ENCODE measurements at places on chromosomes 11 and 22.
A peak's percentile ranks its signal among the peaks of the same experiment; 100 is the strongest.

DNA sequence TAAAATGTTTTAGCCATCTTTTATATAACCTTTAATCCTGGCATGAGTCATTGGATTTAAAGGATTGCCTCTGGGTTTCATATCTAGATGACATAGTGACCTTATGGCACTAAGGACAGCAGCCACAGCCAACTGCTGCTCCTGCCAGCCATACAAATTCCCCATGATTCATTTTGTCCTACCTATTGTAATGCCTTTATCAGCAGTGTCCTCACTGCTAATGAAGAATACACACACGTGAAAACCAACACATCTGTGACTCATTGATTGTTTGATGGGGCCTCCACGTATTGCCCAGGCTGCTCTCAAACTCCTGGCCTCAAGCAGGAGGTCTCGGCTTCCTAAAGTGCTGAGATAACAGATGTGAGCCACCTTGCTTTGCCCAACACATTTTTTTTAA, 1.8 kb downstream of the LDHAL6A start:
- DNase-seq: no peak

DNA sequence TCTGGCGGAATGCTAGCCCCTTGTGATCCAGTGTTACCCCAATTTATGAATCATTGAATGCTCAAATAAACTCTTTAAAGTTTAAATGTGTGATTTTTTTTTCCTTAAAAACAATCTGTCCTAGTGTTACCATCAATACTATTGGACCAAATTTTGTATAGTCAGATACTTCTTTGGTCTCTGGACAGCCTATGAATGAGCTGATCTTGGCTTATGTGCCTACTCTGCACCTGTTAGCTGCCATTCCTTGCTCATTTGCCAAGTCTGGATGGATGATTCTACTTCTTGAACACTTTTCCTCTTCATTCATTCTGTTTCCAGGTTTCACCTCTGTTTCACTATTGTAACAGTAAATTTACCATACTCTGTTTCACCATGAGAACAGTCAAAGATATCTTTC, 226.5 kb upstream of the ZBED5 start:
- DNase-seq: no peak

DNA sequence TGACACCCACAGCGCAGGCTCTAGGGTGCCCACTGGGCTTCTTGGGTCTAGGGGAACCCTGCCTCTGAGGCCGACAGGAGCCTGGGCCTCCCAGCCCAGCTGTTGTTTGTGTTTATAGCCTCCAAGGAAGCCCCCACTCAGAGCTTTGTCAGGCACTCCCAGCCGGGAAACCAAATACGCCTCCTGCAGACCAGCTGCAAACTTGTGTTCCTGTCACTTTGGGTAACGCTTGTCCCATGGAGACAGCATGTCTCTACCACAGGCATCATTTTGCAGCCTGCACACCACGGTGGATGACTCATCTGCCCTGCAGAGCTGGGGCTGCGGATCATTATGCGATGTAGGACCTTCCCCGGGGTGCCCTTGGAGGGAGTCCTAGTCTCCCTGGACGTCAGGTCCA, 40.6 kb upstream of the CRYBB3 start:
- DNase-seq: no peak

- DNase-seq: no peak
These were observed 1038.5 kb downstream of the OPCML start for GRCh38 chr11:132493801-132494200.

DNA sequence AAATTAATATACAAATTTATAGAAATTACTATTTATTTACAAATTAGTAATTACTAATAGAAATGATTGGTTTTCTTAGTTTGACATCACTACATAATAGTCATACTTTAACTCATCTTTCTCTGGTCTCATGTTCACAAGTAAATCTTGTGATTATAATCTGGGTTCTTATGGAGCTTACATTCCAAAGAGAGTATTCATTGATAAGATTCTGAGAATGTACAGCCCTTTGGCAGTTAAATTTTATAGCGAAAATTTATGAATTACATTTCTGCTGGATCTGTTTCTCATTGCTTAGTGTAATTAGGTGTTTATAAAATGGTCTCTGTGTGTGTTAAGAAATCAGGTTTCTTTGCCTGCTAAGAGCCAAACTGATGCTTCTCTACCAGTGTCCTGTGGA, 175.2 kb downstream of the TMEM135 start:
- no peak for DNase-seq

- no peak for DNase-seq
These were observed 62.1 kb upstream of the NUP50 start for GRCh38 chr22:45101515-45102227.

- no peak for DNase-seq
These were observed 59.0 kb upstream of the CD82 start for GRCh38 chr11:44506375-44507016.

DNA sequence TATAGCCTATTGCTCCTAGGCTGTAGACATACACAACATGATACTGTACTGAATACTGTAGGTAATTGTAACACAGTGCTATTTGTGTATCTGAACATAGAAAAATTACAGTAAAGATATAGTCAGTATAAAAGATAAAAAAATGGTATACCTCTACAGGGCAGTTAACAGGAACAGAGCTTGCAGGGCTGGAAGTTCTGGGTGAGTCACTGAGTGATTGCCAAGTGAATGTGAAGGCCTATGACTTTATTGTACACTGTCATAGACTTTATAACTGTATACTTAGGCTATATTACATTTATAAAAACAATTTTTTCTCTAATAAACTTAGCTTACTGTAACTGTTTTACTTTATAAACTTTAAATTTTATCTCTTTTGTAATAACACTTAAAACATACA, 332.4 kb upstream of the ARHGAP42 start:
- DNase-seq: no peak

- DNase-seq: no peak
These were observed 558.5 kb downstream of the MN1 start for GRCh38 chr22:27242917-27243589.

GRCh38 chr11:108985945-108986279, 321.0 kb downstream of the DDX10 start:
- no peak for DNase-seq

- no peak for DNase-seq
These were observed 6.0 kb upstream of the CLCF1 start for GRCh38 chr11:67379061-67380058.

DNA sequence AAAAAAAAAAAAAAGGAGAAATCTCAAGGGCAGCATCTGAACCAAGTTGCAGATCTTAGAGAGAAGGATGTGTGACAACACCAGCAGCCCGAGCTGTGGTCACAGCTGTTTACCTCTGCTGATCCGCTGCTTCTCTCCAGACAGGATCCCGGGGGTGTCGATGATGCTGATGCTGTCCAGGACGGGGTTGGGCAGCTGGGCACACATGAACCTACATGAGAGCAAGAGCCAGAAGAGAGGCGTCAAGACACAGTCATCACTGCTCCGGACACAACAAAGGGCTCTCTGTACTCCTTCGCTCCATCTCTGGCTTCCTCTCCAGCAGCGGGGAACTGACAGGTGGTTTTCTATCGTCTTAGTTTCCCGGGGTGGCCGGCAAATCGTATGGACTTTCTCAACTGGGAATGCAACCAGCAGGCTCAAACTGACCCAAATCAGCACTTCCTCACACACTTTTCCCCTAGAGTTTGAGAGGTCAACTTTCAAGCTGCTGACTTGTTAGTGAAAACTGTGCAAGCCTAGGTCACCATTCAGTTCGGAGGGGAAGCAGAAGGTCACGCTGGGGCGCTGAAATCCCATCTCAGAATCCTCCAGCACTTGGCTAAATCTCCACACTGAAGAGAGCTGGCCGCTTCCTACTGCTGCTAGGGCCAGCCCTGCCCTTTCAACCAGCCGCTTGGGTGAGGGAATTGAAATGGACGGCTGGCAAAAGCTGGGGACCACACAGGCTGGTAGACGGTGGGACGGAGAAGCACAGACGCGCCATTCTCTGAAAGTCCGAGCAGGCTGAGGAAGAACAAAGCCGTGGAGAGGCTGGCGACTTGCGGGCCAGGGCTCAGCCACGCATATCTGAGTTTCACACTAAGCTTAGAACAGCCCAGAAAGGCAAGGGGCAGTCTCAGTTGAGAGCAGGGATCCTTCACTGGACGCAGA, 3.8 kb downstream of the EHD1 start:
- DNase-seq: no peak

GRCh38 chr11:41947392-41947791, 487.9 kb upstream of the LRRC4C start:
- no peak for DNase-seq

- DNase-seq: no peak
These were observed 21.0 kb upstream of the UVRAG start for GRCh38 chr11:75793966-75794365.

DNA sequence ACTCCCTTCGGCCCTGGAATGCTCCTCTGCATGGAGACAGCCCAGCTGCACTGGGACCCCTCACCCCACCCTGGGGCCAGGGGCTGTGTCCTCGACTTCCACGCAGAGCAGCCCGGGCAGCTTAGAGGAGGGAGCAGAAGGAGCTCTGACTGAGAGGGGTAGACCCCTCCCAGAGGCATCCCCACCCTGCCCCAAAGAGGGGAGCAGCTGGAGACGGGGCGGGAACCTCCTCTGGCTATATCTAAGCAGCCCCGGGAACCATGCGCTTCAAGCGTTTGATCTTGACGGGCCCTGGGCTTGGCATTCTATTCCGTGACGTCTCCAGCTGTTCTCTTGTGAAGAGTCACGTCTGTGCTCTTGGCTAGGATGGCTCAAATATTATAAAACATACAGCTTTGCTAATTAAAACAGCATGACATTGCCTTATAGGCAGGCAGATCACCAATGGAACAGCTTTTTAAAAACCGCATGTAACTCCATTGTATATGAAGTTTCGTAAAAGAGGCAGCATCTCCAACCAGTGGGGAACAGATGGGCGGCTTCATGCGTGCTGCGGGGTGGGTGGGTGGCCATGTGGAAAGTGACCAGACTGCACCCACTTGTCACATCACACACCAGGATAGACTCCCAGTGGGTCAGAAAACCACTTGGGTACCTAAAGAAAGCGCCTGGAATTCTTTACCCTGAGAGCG, 7.7 kb downstream of the KCNQ1 start:
- no peak for DNase-seq

DNA sequence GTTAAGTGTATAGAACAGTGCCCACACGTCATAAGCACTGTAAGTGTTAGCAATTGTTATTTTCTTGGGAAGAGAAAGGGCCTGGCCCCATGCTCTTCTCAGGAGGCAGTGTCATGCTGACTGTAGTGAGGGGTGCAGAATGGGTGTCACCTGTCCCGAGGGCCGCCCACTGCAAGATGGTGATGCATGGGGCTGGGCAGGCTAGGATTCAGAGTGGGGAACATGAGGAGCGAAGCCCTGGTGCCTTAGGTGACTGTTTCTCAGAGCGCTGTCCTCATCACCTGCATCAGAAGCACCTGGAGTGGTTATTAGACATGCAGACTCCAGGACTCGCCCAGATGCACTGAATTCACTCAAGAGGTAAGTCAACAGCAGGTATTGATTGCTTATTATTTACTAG, 101.0 kb upstream of the PARVA start:
- DNase-seq: no peak

DNA sequence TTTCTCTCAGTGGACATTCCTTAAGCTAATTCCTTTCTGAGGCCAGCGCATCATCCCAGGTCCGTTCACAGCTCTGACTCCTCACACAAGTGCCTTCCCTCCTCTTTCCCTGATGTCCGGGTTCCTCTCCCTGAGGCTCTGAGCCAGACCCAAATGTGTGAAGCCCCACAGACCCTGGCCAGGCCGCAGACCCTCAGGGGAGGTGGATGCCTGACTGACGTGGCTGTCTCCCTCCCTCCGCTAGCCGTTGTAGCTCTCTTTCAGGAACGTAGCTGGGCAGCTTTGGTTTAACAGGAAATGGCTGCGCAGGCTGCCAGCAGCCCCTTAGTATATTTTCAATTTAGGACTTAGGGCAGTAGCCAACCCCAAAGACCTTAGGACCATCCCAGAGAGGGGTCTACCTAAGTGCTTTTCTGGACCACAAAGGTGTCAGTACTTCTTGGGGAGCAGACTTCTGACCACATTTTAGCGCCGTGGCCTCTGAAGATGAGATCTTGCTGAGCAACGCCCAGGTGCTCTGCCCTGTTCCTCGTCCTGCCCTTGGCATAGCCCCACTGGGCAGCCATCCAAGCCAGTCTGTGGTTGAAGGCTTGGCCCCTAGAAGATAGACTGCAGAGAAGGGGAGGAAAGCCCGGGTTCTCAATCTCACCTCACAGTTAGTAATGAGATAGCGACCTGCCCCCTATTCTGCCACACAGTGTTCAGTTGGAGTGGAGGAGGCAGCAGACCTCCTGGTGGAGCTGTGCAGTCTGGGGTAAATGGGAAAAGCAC, 27.0 kb downstream of the MYBPC3 start:
- no peak for DNase-seq

DNA sequence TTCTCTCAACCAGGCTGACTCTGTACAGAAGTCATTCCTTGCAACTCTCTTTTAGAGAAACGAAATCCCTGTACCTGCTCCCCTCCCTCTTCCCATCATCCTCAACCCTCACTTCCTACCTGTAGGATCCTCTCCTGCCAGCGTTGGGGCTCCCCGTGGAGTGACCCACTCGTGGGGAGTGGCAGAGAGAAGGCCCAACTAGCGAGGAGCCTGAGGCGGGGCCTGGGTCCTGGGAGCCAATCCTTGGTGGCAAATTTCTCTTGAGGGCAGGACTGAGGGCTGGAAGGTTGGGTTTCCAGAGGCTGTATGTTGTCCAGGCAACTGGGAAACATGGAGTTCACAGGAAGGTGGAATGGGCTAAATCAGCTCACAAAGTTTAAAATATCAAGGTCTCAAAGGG, 10.4 kb downstream of the NHERF4 start:
- no peak for DNase-seq

- no peak for DNase-seq
These were observed 264.7 kb upstream of the CCDC179 start for GRCh38 chr11:23124996-23125395.

- DNase-seq: no peak
These were observed 26.5 kb upstream of the TREH start for GRCh38 chr11:118705791-118706545.

DNA sequence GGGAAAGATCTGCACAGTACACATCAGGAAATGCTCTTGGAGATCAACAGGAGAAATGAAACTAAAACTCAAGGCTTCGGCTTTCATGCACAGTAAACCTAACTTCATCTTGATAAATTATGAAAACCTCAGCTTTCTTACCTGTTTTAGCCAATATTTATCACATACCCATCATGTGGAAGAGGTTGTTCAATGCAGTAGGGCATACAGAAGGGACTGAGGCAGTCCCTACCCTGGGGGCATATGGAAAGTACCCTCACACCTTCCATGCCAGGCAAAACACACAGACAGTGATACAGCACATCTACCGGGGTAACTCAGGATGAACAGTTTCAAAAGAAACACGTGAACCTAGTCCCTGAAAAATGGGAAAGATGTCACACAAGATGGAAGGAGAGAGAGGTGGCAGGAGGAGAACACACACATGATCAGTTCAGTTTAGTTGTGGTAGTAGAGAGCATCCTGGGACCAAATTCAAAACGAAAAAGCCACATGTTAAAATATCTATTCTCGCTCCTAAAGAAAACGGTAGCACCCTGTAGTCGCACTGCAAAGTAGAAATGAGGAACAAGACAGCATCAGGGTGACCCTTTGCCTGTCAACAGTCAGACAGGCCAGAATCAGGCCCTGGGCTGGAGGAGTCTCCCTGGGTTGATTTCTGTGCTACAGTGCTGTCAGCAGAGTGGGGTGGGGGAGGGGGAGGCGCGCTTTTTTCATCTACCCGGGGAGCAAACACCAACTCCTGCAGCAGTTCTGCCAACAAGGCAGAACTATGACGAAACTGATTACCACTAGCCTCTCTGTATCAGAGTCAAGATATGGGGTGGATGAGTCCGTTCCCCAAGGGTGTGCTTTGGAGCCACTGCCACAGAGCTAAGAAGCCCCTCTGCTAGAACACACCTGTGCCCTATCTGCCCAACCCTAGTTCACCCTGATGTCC, 1.3 kb downstream of the HIRA start:
- no peak for DNase-seq

GRCh38 chr11:102564110-102564509, 33.6 kb upstream of the MMP7 start:
- peak; percentile 38 for DNase-seq

All from BJ (cell line).